ENCODE measurements at places on chromosomes 4 and X. TPM values are rescaled to one million over a fixed set of nuclear protein-coding genes. Genes with fewer than 3 reads are reported as not detected.
A peak's percentile ranks its signal among the peaks of the same experiment; 100 is the strongest.

SLITRK4 gene
- total RNA-seq, result 4.7 TPM

NAA15 gene
- total RNA-seq, result 29.0 TPM

GAB3 gene
- total RNA-seq, result 6.5 TPM

IL3RA gene
- total RNA-seq, result 7.8 TPM

TET2 gene
- total RNA-seq, result 36.8 TPM

POU3F4 gene
- under 0.01 TPM for total RNA-seq

FAM149A gene
- 9.4 TPM for total RNA-seq

SLC6A14 gene
- not detected for total RNA-seq

NIPAL1 gene
- total RNA-seq, result 2.2 TPM

DNA sequence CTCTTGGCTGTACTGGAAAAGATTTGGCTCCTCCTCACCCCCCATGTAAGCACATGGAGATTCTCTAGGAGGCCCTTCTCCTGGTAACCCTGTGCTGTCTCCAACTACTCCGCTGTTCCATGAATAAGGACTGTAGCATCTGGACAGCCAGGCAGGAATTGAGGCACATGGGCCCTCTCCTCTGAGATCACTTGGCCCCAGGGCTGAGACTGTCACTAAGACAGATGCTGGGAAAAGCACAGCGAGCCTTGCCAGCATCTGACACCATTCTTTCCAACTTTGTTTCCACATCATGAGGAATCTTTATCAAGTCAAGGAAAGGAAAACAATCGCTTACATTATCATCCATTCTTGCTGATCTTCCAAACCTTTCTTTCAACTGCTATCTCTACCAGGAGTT, 222.6 kb upstream of the INTU start:
- no peak for DNase-seq

GRCh38 chr4:157265281-157265680, 44.8 kb downstream of the GRIA2 start:
- peak; percentile 68 for DNase-seq

DNA sequence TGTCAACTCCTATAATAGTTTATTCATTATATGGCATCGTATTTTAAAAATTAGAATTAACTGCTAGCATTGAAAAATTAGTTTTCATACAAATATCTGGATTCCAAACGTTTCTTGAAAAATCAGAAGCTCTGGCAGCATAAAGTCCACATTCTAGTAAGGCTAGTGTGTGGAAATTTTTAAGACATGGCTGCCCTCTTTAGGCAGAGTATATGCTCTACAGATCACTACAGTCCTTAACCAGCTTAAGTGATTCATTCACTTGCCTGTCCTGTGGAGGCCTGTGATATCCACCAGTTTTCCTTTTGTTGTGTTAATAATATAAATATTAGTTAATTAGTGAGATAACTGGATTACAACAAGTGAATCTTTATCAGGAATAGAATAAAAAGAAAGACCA, 287.2 kb downstream of the OPHN1 start:
- DNase-seq, result peak; percentile 42

- no peak for DNase-seq
Measured at GRCh38 chr4:145694929-145695328, 15.0 kb downstream of the C4orf51 start.

GRCh38 chr4:182863501-182863900, 53.7 kb downstream of the DCTD start:
- no peak for DNase-seq

DNA sequence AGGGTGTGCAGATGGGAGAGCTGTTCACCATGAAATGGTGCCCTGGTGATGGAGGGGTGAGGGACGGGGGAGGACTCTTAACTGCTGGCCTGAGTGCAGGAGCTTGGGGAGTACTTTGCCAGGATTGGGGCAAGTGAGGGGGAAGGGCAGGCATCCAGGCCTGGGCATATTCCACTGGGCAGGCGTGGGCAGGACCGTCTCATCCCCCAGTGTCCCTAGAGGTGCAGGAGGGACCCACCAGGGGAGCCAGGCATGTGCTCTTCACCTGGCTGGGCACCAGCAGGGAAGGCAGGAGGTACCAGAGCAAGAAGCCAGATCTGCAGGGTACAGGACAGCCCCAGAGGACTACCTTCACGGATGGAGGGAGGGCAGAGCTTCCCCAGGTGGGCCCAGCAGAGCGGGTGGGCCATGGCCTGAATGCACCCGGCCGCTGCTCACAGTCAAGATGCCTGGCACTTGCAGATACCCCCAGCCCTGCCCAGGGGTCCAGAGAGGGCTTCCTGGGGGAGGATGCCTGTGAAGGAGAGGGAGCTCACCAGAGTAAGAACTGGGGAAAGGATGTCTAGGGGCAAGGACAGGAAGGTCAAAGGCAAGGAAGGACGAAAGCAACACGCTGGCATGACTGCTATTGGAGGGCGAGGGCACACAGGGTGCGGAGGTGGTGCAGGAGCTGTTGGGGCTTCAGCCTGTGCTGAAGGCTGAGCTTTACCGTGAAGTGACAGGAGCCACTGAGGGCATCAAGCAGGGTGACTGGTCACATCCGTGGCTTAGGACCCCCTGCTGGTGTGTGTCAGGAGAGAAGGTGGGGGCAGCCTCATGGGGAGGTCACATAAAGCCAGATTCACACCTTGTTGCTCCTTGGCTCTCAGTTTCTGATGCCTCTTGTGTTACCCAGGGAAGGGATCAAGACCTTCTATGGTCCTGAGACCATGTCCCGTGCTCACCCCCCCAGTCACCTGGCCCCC, 68.2 kb upstream of the NKX1-1 start:
- no peak for DNase-seq

GRCh38 chr4:140053185-140053584, 100.8 kb downstream of the MAML3 start:
- no peak for DNase-seq

DNA sequence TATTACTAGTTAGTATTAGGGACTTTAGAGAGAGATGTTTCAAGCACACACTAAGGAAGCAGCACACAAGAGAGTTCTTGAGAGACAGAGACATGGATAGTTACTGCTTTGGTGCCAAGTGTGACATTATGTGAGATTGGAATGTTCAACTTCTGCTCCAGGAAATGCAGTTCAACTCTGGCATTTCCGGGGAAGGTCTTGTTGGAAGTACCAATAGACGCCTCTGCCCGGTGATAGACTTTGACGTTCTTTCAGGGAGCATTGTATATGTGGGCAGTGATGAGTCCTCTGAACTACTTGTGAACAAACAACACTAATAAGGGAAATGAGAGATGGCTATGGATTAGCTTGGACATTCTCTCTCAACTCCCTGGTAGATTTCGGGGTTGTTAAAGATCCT, 638.1 kb upstream of the BOD1L1 start:
- DNase-seq, result no peak

GRCh38 chr4:185799442-185799841, 12.6 kb downstream of the SORBS2 start:
- no peak for DNase-seq

- peak; percentile 86 for DNase-seq
Measured at GRCh38 chrX:107718156-107718621, 57.4 kb downstream of the TSC22D3 start.

- peak; percentile 90 for DNase-seq
Measured at GRCh38 chrX:70434352-70434866, 10.2 kb upstream of the DLG3 start.

- no peak for DNase-seq
Measured at GRCh38 chrX:41796577-41796976, 72.6 kb downstream of the GPR82 start.

DNA sequence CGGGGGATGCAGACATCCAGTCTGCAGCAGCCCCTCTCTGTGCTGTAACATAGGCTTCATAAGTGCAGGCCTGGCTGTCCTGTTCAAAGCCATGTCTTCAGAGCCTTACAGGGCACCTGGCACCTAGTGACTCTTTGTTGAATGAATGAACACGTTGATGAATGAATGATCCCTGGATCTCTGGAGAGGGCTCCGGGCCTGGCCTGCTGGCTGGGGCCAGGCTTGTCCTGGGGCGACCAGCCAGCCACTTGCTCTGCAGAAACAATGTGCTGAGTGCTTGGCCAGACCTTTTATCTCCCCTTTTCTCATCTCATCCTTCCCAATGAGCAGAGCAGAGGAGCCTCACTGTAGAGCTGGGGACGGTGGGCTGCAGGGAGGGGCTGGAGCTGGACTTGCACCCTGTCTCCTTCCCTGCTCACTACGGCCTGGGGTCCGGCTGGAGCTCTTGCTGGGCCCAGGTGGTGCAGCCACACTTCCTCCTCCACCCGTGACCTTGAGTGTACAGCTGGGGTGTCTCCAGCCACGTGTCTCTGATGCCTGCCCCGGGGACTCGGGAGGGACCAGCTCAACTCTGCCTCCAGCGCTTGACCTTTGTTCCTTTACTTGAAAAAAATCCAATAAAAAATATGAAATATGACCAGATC, 77.9 kb downstream of the PSAPL1 start:
- no peak for DNase-seq

DNA sequence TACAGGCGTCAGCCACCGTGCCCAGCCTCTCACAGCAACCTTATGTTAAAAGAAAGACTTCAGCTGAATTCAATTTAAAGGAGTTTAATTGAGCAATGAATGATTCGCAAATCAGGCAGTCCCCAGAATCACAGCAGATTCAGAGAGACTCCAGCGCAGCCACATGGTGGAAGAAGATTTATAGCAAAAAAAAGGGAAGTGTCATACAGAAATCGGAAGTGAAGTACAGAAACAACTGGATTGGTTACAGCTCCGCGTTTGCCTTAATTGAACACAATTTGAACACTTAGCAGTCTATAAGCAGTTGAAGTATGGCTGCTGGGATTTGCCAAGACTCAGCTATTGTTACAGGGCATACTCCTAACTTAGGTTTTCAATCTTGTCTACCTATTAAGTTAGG, 19.8 kb downstream of the CENPVL3 start:
- DNase-seq, result no peak

- no peak for DNase-seq
Measured at GRCh38 chr4:146472404-146472803, 49.3 kb downstream of the SLC10A7 start.

DNA sequence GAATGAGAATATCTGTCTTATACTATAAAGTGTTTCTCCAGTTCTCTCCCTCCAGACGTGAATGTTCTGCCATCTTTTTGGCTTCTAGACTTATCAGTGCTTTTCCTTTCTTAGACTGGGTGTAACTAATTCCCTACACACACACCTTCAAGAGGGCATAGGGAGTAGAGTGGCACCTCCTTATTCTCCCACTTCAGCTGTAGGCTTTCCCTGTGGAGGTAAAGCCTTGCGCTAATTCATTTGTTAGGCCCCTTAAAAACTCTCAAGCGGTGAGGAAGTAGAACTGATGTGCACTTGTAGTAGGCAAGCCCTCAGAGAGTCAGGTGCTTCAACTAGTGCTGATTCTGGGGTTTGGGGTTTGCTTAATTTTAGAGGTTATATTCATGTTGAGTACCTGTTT, 10.0 kb downstream of the KLHL2 start:
- no peak for DNase-seq

DNA sequence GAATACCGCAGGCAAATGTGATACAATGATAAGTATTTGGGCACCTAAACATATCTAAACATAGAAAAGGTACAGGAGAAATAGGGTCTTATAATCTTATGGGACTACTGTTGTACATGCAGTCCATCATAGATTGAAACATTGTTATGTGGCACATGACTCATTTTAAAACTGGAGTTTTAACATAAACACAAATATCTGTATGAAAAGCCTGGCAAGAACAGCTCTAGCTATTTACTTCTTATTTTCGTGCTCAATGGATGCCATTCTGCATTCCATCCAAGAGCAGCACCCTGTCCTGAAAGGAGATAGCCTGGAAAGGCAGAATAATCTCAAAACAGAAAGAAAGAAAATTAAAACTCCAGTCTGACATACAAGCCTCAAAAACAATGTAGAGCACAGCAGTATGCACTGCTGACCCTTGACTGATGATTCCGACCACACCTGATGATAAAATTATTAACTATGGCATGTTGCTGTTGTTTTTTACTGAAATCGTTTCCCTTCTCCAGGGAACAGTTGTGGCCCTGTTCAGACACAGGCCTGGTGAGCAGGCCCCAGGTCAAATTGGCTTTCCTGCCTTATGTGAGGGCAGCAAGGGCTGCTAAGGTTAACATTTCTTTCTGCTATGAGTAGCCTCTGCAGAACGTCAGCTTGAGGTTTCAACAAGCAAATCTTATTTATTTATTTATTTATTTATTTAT, 152.7 kb downstream of the APBB2 start:
- DNase-seq, result no peak

- DNase-seq, result peak; percentile 32
Measured at GRCh38 chr4:88821522-88821921, 123.9 kb upstream of the NAP1L5 start.

DNA sequence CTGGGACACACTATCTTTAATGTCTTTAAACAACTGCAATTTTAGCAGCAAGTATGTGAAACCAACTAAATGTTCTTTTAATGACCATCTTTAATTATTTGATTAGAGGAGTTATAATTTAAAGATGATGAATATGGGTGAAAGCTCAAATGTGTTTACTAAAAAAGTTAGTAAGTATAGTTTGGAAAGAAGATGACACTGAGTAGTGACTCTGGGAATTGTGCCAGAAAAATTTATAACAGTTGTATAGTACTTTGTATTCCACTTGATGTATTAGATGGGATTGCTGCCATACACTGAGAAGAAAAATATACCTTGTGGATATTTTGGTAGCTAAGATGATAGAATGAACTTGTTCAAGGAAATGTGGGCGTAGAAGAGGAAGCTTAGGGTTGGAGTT, 19.5 kb upstream of the PACRGL start:
- peak; percentile 13 for DNase-seq

DNA sequence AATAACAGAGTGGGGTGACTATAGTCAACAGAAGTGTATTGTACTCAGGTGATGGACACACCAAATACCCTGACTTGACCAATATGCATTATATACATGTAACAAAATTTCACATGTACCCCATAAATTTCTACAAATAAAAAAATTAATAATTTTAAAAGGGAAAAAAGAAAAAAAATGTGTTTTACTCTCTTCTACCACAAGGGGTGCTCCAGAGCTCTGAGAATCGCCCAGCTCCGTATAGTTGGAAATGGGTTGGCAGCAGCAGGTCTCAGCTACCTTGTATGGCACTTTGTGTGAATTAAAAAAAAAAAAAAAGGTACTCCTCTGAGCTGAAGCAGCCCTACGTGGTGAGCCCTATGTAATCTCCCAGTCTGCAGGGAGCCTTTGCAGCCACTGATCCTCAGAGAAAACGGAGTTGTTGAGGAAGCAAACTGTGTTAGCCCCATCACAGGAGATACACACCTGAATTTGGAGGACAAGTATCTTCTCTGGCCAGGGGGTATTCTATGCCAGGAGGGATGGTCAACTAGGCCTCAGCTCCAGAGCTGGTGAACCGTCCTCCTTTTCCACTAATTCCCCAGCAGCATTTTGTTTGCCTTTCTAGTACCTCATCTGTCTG, 17.2 kb upstream of the POLA1 start:
- DNase-seq, result no peak

- no peak for DNase-seq
Measured at GRCh38 chrX:31715675-31716074, 643.8 kb upstream of the FTHL17 start.

- DNase-seq, result no peak
Measured at GRCh38 chr4:161990721-161991120, 173.1 kb downstream of the FSTL5 start.

DNA sequence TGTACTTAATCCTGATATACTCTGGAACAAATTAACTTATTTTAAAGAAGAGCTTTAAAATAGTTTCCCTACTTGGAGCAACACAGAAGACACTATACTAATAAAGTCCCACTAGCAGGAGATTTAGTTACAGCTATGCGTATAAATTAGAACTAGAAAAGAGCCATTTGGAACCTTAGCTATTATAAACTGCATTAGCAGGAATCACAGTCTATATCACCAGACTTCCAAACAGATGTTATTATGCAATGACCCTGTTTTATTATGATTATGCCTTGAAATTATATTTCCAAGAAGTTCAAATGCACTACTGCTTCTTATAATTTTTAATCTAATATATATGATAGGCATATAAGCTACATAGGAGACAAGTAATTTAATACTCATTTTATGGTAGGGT, 95.5 kb upstream of the WDR44 start:
- DNase-seq, result peak; percentile 63
